ENCODE measurements at places on chromosomes 2 and 18. TPM values are rescaled to one million over a fixed set of nuclear protein-coding genes. Genes with fewer than 3 reads are reported as not detected.

DNA sequence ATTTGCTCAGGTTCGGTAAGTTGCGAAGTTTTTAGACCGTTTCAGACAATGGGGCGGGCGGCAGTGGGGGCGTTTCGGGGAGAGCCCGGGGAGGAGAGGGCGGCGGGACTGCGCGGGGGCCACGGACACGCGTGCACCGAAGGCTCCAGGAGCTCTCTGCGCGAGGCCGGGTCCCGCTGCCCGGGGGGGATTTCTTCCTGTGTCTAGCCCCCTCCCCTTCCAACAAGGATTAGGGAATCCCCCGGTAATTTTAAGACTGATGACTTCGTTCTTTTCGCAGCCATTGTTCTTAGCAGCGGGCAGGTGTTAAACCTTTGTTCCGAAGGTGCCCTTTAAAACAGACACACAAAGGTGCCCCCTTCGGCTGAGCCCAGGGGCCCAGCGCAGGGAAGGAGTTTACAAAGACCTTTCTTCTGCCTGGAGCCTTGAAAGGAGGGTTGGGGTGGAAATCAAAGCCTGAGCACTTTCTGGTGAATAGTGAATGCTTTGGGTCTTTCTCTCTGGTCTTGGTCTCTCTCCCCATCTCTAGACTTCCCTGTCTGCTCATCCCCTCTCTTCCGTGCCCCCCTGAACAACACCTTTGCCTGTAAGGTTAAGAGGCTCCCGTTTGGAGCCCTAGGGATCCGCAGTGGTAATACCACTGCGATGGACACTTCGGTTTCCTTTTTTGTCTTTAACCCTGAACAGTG is 2.1 kb downstream of the TRIB2 start:
- DNase-seq, result no peak

Gene HOXD1
- 0.34 TPM for total RNA-seq

Gene VIT
- 3.4 TPM for total RNA-seq

Gene CCBE1
- 6.5 TPM for total RNA-seq

Gene CXCR1
- total RNA-seq, result not detected

DNA sequence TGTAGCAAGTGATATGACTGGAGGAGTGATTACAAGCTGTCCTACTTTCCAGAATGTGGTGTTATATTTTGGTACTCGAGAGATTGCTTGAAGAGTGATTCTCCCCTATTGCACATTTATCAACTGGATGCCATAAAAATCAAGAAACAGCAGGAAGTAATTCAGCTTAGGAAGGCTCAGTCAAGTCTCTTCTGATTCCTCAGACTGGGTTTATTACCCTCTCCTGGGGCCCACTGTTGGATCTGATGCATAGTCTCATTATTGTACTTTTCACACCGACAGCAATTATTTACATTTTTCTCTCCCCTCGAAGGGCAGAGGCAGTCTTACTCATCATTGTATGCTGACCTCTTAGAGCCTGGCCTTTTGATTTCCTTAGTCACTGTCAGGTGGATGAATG is 9.3 kb downstream of the NOSTRIN start:
- peak; percentile 7 for DNase-seq

Gene SNED1
- 5.2 TPM for total RNA-seq

DNA sequence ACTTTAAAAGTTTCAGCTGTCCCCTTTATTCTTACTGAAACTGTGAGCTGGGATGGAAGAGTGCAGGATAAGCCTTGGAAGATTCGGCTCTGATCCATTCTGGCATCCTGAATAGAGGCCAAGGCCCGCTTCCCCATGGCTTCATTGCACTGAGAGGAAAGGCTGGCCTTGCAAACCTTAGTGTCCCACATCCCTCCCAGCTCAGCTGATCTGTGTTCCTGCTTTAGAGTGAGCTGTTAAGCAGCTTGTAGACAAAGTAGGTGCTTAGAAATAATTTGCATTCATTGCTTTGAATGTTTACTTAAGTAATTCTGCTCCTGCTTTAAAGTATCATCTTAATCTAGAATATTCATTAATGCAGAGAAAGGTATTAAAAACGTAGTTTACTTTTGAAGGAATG is 169.6 kb upstream of the BOD1L2 start:
- DNase-seq, result no peak

GRCh38 chr2:136008205-136008865 is 22.9 kb upstream of the DARS1 start:
- DNase-seq, result no peak

- no peak for DNase-seq
These were observed 1.0 kb downstream of the DNPEP start for GRCh38 chr2:219386532-219387280.

- no peak for DNase-seq
These were observed 728.9 kb downstream of the SUCLG1 start for GRCh38 chr2:83730223-83730622.

- no peak for DNase-seq
These were observed 55.8 kb downstream of the EIPR1 start for GRCh38 chr2:3321825-3322224.

DNA sequence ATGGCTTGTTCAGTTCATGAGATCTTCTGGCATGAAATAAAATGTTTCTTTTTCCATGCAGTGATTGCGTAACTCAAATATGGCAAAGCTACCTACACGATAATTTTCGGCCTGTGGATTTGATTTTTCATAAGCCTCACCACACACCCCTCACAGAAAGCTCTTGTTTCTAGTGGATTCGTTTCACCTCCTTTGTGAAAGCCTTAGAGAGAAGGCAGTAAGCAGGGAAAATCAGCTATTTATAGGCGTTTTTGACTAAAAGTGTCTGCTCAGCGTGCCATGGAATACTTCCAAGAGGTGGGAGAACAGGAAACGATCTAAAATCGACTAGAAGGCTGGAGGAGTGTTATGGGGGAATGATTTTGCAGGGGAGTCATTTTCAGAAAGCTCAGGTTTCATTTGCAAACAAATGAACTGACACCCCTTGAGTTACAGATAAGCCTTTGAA is 417.9 kb downstream of the TGIF1 start:
- no peak for DNase-seq

Gene CKAP2L
- total RNA-seq, result 18.0 TPM

Gene SPATA3
- total RNA-seq, result not detected

Gene HOXD11
- 17.3 TPM for total RNA-seq

DNA sequence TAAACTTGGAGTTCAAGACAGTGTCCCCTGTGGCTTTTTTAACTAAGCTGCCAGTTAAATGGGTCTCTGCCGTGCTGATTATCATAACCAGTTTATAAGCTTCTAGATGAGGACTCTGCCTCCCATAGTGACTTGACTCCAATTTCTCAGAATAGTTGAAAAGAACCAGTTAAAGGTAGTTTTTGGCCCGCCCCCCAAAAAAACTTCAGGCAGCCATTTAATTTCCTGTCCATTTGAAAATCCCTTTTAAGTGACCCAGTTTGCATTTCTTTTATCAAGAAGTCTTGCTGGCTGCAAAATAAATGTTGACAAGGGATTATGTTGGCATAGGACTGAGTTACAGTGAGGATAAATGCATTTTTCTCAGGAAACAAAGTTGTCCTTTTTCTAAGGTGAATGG is 2.3 kb downstream of the SLC20A1 start:
- no peak for DNase-seq

DNA sequence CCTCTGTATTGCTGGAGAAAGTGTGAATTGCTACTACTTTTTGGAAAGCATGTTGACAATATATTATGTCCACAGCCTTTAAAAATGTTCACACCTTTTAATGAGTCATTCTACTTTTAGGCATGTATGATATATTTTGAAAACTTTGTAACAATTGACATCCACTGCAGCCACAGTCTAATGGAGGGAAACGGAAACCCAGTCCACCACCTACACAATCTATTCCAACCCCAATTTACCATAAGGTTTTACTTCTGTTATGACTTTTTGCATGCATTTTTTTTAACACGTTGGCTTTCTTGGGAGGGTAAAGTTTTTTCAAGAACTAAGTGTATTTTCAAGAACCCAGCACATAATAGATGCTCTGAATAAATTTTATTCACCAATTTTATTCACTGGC is 38.5 kb upstream of the ATP8B1 start:
- DNase-seq, result no peak

Gene LYPD1
- 28.6 TPM for total RNA-seq

DNA sequence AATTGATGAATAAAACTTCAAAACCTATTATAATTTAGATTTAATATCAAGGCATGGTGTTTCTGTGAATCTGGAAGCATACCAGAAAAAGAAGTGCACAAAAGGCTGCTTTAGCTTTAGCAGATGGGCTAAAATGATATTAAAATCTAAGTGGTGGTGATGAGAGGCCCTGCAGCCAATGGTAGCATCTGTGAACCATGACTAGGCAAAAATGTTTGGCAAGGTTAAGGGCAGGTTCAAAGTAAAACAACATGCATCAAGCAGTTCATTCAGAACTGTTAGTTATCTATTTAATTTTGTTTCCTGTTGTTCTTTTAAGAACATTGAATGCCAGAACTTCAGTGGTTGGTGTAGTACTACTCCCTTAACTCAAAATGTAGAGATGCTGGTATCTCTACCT is 1736.9 kb upstream of the CELF4 start:
- no peak for DNase-seq

- no peak for DNase-seq
These were observed 72.6 kb downstream of the UGP2 start for GRCh38 chr2:63914311-63914710.

Gene B3GNT7
- not detected for total RNA-seq

GRCh38 chr2:141711627-141712026 is 419.2 kb downstream of the LRP1B start:
- DNase-seq, result no peak

DNA sequence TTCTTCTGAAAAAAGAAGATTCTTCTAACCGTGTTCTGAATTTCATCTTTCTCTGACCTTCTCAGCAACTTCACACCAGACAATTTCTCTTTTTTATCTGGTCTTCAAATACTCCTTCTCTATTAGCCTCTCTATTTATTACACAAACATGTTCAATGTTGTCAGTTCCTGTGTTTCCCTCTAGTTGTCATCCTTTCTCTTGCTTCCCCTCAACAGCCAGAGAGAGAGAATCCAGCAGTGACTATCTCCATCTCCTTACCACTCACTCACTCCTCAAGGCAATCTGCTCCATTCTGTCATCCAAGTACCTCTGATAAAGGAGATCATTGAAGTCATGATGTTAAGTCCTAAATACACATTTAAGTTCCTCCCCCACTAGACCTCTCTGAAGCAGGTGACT is 491.9 kb upstream of the CHAC2 start:
- DNase-seq, result no peak

DNA sequence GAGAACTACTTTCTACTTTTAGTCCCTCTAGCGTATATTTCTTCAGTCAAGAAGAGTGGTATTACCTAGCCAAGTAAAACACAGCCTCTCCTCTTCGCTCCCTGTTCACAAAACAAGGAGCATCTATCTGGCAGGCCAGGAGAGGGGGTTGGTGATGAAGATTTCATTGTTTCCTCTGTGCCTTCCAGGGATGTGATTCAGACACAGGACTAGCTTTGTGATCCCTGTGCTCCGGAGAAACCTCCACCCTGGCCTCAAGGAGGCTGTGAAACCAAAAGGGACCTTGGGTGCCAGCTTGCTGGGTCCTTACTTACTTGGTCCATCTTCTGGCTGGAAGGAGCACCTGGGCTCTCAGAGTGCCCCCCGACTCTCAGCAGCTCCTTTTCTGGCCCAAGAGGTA is 5.7 kb downstream of the RHOB start:
- peak; percentile 34 for DNase-seq

- peak; percentile 26 for DNase-seq
These were observed 69.8 kb downstream of the REV1 start for GRCh38 chr2:99420031-99420430.

Gene SERPINB5
- not detected for total RNA-seq

DNA sequence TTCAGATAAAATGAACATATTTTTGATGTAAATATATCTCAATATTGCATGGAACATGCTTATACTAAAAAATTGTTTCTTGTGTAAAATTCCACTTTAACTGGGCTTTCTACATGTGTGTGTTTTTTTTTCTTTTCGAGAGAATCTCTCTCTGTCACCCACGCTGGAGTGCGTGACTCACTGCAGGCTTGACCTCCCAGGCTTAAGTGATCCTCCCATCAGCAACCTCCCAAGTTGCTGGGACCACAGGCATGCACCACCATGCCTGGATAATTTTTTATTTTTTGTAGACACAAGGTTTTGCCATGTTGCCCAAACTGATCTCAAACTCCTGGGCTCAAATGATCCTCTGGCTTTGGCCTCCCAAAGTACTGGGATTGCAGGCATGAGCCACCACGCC is 254.6 kb downstream of the LOXHD1 start:
- no peak for DNase-seq

- no peak for DNase-seq
These were observed 608.2 kb downstream of the EPHA4 start for GRCh38 chr2:220963930-220964329.

GRCh38 chr2:195477248-195477995 is 179.6 kb upstream of the SLC39A10 start:
- DNase-seq, result peak; percentile 75

- DNase-seq, result peak; percentile 76
These were observed 86.6 kb upstream of the ZFP36L2 start for GRCh38 chr2:43312755-43313641.

Gene RIT2
- total RNA-seq, result not detected

DNA sequence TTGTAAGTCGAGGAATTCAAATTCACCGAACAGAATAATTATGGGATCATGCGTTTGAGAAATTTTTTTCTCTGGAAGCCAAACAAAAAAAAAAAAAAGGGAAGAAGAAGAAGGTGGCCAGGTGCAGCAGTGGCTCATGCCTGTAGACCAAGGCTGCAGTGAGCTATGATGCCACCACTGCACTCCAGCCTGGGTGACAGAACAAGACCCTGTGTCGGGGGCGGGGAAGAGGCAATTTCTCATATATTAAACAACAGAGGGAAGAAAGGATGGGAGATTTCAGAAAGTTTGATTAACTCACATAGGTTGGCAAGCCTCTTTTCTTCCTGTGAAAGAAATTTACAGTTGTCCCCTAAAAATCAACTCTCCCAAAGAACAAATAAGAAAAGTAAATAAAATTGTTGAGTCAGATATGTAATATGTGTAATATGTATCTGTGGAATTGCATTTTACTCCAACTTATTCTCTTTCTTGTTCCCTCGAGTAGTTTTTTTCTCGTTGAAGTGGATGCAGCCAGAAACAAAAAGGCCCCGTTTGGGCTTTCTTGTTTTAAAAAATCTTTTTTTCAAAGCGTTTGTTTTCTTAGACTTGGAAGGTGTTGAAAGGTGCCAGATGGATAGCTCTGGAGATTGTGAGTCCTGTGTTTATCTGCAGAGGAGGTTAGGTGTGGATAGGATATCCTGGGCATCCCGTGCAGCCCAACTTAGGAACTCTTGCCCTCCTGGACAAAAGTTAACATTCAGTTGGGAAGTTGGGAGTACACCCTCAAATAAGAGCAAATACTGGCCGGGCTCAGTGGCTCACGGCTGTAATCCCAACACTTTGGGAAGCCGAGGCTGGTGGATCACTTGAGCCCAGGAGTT is 25.4 kb upstream of the FMNL2 start:
- DNase-seq, result no peak

Gene TMEM198
- 1.4 TPM for total RNA-seq

DNA sequence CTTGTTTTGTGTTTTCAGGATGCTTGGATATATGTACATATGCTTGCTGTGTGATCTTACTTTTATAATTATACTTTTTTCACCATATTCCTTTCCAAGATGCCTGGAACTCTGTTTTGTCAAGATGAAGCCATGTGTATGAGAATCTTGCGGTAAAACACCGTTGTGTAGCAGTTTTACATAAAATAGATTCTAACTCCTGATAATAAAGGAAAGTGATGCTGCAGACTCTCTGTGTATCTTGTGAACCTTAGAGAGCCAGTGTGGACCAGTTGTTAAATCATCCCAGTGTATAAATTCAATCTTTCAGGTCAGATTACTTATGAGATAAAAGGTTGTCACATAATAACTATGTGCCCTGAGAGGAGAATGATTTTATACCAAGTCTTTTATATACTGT is 12.5 kb upstream of the ITGA4 start:
- DNase-seq, result no peak

Gene RBM44
- 0.45 TPM for total RNA-seq

Gene PAX8
- 1.8 TPM for total RNA-seq
